ENCODE measurements at places on chromosomes 4 and X. TPM values are rescaled to one million over a fixed set of nuclear protein-coding genes. Genes with fewer than 3 reads are reported as not detected.

Gene GPC4
- 8.4 TPM for polyA plus RNA-seq

Gene CCDC149
- polyA plus RNA-seq: 6.2 TPM

DNA sequence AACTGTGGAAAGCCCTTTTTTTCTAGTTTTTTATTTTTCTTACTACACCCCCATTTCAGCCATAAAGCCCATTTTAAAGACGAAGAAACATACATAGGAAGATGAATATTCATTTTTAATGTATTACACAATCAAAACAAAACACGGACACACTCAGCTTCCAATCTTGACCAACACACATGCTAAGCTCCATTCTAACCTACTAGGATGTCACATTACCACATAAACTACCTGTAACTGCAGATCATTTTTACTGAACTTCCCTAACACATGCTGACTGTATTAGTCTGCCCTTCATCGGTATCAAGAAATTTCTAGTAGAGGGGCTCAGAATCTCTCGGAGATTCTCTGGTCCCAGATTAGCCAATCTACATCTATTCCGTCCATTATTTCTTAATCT is 1.8 kb downstream of the CCNI start:
- DNase-seq: no peak

DNA sequence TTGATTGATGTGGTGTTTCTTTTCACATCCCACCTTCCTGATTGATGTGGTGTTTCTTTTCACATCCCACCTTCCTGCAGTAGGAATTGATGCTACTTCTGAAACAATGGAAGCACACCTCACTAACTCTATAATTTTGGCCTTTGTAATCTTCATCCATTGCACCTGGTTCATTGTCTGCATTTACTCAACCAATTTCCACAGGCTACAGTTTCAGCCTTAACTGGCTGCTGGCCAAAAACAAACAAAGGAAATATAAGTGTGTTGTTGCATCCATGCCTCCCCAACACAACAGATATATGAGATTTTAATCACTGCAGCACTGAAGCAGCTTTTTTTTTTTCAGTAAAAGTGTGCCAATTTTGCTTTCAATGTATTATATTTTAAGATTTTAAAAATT is 867.6 kb upstream of the PCDH7 start:
- DNase-seq: no peak

- no peak for DNase-seq
These were observed 100.3 kb downstream of the SORBS2 start for GRCh38 chr4:185711726-185712125.

- DNase-seq: no peak
These were observed 121.2 kb upstream of the STX18 start for GRCh38 chr4:4663028-4663427.

- DNase-seq: no peak
These were observed 129.3 kb upstream of the PGRMC2 start for GRCh38 chr4:128416921-128417320.

GRCh38 chr4:154511981-154512380 is 20.4 kb upstream of the DCHS2 start:
- no peak for DNase-seq

Measured in thymus (tissue), 14 donors.